ENCODE measurements at places on chromosomes 1 and 21.
A peak's percentile ranks its signal among the peaks of the same experiment; 100 is the strongest.

- DNase-seq = peak; percentile 46
Measured at GRCh38 chr1:221567859-221568507, 173.9 kb downstream of the DUSP10 start.

- DNase-seq = no peak
Measured at GRCh38 chr1:6086762-6087376, 41.2 kb downstream of the KCNAB2 start.

- no peak for DNase-seq
Measured at GRCh38 chr1:43877101-43877500, 56.5 kb upstream of the ARTN start.

GRCh38 chr1:232904566-232904965 lies 45.8 kb upstream of the NTPCR start:
- DNase-seq = no peak

DNA sequence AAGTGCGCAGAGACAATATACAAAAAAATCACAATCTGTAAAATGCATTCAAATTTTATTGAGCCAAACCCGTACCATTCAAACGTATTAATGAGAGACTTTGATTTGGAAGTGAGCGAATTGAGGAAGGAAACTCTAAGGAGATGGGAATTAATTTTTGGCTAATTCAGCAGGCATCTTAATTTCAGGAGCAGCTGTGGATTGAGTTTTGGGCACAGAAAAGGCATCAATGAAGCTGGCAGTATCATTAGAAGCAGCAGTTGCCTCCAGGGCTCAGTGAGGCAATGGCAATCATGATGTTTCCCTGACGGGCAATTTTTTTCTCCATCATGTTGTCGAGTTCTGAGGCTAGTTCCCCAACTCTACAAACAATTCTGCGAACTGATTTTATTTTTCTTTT lies 2041.6 kb downstream of the NCAM2 start:
- no peak for DNase-seq

GRCh38 chr1:230832476-230832875 lies 35.8 kb downstream of the C1orf198 start:
- no peak for DNase-seq

GRCh38 chr1:44407430-44408211 lies 2.6 kb downstream of the RNF220 start:
- DNase-seq = no peak

GRCh38 chr1:188154196-188154595 lies 1325.4 kb downstream of the PLA2G4A start:
- no peak for DNase-seq

GRCh38 chr1:77339326-77339725 lies 57.5 kb downstream of the AK5 start:
- no peak for DNase-seq

DNA sequence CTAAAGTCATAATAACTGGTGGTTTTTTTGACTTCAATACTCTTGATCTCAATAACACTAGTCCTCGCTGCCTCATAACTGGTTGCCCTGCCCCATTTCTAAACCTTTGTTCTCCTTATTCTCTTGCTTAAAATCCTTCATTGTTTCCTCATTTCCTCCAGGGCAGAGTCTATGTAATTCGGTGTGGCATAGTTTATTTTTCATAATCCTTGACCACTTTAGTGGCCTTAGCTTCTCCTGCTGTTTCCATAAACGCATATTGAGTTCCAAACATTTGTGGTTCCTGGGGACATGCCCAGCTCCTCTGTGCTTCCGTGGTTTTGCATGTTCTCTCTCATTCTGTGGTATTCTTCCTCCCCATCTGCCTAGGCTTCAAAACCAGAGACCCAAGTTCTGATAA lies 19.0 kb upstream of the TLCD4 start:
- no peak for DNase-seq

GRCh38 chr1:42680921-42681683 lies 1.1 kb upstream of the YBX1 start:
- no peak for DNase-seq

DNA sequence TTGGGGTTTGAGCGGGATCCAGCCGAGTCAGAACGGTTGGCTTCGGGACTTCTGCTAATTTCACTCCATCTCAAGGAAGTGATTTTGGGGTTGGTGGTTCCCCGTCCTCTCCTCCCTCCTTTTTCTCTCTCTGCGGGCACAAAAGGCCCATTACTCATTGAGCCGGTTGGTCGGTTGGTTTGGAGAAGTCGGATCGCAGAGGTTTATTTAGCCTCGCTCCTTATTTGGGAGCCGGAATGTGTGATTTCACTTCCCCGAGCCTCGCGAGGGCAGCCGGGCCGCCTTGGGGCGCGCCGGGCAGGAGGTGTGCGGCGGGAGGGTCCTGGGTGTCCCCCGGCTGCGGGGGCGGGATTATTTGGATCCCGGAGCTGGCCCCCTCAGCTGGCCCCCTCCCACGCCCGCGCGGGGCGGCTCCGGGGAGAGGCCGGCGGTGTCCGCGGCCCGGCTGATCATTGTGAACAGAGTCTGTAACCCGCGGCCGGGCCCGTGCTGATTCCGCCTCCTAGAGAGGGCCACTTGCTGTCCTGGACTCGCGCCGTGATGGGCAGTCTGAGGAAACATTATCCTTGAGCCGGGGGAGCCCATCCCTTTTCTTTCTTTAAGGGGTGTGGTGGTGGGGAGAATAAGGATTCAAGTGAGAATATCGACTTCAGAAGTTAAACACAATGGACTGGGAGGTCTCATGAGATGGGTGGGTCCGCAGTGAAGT lies 1.2 kb downstream of the MAPKAPK2 start:
- DNase-seq = no peak

Measured in NCI-H774 (cell line).